Suppressor macrophage treated with lipopolysaccharide for 4 hours (primary cell): ENCODE measurements at places on chromosomes 6 and 20.
A peak's percentile ranks its signal among the peaks of the same experiment; 100 is the strongest.

- no peak for DNase-seq
Observed at GRCh38 chr6:5898102-5898501, 108.6 kb downstream of the NRN1 start.

DNA sequence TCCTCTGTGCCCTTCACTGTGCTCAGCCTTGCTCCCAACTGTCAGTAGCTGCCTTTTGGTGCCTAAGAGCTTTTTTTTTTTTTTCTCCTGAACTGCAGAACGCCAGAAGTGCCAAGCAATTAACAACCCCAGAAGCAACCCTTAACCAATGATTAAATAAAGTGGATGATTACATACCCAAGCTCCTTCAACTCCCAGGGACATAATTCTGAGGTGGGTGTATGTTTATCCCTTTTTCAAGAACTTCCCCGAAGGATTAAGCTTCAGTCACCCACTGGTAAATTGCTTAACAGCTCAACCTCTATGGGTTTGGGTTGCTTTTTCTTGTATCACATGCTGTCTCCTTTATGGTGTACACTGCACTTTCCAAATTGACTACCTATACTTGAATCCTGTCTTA, 41.1 kb downstream of the KLHL31 start:
- DNase-seq, result peak; percentile 55

GRCh38 chr20:63810730-63811490, 20.2 kb downstream of the ZBTB46 start:
- no peak for DNase-seq

DNA sequence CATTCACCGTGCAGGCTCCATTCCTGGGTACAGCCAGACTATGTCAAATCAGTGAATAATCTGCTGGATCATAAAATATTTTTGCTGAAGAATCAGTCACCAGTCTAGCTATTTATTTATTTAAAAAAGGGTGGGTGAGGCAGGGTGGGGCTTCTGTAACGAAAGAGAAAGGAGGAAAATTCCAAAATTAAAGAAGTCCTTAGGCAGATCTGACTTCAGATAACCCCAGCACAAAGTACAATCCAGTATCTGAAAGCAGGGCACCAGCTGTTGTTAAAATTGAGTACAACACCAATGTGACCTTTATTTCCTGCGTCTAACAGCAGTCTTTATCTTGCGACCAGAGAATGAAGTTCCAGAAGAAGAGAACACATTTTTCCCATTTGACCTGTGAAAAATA, 15.7 kb downstream of the FAM8A1 start:
- DNase-seq, result no peak

DNA sequence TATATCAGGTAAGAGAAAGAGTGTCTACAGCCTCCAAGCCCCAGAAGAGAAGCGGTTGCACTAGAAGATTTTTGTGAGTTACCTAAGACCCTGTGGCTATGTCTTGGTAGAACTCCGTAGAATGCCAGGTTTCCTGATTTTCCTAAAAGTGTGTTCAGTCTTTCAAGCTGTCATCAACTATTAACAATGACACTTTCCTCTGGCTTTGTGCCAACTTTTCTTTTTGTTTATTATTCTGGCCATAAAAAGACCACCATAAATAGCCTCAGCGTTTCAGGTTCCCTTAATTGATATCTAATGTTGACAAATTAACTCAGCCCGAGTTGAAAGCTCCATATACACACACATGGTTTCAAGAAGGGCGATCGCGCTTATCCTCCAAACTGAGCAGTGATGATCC, 1.2 kb downstream of the PAK5 start:
- no peak for DNase-seq
